NT2/D1 (cell line): ENCODE measurements at places on chromosomes 12 and 14.
A peak's percentile ranks its signal among the peaks of the same experiment; 100 is the strongest.

- no peak for DNase-seq
Measured at GRCh38 chr14:58027904-58028303, 124.1 kb downstream of the ARMH4 start.

GRCh38 chr12:32837974-32838373 lies 58.6 kb downstream of the PKP2 start:
- DNase-seq = no peak

DNA sequence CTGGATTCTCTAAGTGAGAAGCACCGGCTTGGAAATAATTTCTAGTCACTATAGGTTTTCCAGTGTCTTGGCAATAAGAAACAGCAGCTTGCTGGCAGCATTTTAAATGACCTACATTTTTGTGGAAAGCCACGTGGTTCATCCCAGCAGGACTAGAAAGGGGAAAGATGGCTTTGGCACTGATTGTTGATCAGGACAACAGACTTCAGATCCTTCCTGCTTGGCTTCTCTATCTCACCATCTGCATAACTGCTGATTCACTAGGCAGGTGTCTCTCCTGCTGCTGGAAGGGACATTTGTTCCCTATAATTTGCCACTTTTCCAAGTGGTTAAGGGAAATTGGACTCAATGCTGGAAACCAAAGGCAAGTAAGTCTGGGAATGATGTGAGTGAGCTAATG lies 131.0 kb downstream of the TTC8 start:
- no peak for DNase-seq

DNA sequence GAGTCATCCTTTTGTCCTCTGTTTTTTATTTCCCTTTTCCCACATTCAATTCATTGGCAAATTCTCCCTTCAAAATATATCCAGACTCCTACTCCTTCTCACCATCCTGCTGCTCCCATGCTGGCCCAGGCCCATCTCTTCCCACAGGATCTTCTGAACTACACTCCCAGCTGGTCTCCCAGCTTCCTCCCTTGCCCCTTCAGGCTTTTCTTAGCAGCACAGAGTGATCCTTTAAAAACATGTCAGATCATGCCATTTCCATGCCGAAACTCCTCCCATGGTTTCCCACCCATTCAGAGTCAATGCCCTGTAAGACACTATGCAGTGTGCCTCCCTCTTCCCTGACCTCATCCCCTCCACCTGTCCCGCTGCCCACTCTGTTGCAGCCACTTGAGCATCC lies 2.4 kb upstream of the KRT84 start:
- DNase-seq = no peak

DNA sequence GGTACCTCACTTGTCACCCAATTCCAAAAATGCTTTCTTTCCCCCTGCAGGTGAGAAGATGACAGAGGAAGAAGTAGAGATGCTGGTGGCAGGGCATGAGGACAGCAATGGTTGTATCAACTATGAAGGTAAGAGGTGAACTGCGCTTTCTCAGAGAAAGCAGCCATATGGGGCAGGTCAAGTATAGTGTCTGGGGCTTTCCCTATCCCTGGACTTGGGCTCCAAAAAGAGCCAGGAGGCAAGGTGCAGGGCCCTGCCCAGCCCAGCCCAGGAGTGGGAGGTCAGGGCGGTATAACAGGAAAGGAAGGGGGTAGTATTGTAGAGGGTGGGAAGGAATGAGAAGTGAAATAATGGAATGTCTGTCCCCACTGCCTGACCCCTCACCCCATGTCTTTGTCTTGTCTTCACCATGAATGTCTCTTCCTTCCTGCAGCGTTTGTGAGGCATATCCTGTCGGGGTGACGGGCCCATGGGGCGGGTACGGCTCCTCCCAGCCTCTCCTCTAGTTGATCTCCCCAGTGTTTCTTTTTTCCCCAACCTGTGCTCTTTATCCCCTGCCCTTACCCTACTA lies 2.1 kb downstream of the MYL6 start:
- DNase-seq = peak; percentile 40

DNA sequence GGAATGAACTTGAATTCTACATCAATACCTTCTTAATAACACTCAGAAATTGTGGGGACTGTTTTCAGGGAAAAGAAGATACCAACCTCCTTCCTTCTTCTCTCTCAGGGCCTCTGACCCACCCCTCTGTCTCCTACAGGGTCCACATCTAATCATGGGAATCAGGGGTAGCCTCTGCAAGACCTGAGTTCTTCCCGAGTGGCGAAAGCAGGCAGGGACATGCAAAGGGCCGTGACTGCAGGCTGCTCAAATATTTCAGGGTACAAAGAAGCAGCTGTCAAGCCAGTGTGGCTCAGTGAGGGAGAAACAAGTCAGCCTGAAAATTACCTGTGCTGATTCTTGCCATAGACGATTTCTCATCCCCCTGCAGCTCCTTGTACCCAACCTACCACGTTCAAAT lies 123.1 kb upstream of the PARP11 start:
- no peak for DNase-seq

DNA sequence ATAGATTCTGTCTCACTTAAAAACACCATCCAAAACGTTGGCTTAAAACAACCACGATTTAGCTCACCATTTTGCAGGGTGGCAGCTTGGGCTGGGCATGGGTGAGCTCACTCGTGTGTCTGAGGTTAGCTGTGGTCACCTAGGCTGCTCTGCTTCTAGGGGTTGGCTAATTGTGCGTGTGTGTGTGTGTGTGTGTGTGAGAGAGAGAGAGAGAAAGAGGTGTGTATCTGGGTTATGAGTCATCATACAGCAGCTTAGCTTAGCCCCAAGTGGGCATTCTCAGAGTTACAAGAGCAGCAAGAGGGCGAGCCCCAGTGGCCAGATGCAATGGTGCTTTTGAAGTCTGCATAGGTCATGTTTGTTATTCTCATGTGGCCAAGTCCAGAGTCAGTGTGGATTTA lies 6.0 kb downstream of the FBXW8 start:
- DNase-seq = no peak

GRCh38 chr14:61972711-61973110 lies 210.5 kb downstream of the SNAPC1 start:
- DNase-seq = peak; percentile 3

- no peak for DNase-seq
Measured at GRCh38 chr12:8828257-8829124, 6.1 kb downstream of the A2ML1 start.

DNA sequence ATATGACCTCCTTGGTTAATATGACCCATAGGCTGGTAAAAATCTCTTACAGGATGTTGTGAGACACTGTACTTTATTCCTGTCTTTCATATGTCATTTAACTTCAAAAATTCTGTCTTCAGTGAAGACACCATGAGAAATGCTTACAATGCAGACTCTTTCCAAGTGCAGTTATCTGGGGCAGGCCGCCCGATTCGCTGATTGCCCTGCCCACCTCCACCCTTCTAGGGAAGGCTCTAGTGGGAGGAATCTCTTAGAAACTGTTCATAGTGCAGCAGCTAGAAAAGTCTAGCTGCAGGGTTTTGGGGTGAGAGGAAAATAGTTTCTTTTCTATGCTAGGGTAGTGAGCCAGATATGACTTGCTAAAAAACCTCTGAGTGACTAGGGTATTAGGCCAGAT lies 15.0 kb upstream of the CIPC start:
- DNase-seq = no peak

DNA sequence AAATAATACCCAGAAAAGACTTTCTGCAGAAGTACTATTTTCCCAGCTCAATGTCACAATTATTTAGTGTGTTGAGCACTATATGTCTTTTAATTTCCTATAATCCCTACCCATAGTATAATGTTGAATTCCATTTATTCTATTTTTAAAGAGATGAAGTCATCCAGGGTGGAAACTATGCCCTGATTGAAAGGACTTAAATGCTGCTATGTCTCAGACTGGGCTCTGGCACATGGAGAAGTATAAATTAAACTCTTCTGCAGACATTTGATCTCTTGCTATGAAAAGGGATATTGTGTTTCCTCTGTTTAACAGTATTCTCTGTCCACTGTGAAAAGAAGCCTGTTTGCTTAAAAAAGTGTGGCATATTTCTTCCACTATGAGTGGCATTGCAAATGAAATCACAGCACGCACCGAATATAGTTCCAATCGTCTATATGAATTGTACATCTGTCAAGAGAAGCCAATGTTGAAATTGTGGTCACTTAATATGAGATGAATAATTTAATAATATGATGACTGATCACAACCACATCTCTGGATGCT lies 192.3 kb downstream of the BCAT1 start:
- DNase-seq = no peak

GRCh38 chr12:40697566-40698259 lies 5.5 kb downstream of the CNTN1 start:
- no peak for DNase-seq

DNA sequence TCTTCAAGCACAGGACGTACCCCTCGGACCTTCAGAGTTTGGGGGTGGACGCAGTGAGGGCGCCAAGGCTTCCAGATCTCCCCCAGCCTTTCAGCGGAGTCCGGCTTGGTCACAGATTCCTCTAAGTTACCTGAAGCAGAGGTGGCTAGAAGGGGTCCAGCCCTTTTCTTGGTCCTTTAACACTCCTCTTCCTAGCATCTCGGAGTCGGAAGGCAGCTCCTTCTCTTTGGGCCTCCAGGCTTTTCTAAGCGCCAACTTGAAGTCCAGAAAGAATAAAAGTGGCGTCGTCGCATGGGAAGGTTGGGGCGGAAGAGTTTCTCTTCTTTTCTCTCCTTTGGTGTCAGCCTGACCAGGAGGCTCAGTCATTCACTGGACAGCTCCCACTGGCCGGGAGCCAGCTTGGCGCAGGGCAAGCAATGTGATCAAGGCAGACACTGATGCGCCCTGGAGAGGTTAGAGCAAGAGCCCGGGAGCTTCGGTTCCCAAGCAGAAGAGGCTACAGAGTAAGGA lies 9.6 kb downstream of the OR6S1 start:
- DNase-seq = no peak

DNA sequence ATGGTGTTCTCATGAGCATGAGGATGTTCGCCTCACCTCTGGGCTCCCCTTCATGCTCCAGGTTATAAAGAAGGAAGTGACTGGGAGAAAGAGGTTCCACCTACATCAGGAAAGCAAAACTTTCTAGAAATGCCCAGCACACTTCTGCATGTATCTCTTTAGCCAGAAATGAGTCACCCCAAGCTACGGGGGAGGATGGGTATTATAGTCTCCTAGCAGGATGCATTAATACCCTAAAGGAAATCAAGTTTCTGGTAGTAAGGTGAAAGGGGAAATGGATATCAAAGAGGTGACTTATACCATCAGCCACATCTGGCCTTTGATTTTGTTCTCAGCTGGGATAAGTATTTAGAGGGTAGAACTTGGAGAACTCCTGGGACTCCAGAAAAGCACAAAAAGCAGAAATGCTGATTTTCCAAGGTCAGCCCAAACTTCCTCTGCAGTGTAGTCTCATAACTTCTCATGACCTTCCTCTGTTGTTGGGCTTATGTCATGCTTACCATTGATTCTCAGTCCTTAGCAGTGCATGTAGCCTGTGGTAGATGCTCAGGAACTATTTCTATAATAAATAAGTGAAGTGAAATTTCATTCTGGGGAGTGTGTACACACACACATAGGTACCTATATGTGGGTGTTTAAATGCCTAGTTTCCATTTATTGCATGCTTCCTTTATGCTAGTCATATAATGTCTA lies 209.4 kb upstream of the CRY1 start:
- DNase-seq = no peak

GRCh38 chr12:48807981-48808380 lies 10.3 kb upstream of the CACNB3 start:
- DNase-seq = no peak

DNA sequence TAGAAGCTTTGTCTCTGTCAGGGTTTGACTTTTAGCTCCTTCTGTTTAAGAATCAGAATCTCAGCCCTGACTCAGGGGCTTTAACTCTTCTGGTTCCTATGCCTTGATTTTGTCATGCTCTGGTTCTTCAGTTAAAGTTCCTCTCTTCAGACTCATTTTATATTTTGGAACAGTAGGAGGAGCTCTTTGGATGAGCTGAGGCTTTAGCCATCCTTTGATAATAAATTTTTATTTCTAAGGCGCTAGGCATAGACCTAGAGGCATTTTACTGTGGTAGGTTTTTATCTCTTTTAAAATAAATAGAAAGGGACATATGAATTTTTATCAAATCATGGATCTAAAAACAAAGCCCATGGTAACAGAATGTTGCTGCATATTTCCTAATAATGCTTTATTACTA lies 51.7 kb downstream of the ATP23 start:
- DNase-seq = no peak

DNA sequence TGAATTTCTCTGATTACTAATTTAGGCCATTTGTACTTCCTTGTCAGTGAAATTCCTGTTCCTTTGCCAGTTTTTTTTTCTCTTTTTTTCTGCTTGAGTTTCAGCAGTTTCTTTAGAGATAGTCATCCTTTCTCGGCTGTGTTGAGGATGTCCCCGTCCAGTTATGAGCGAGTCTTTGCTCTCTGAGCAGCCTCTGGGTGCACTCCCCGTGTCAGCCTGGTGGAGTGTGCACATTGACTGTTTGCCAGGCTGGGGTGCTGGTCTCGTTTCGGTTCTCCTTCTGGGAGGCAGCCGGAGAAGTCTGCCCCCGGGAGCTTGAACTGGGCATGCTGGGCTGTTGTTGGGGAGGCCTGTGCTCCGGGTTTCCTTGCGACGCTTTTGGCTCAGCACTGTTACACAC lies 3.0 kb downstream of the PACS2 start:
- no peak for DNase-seq

GRCh38 chr14:76698631-76699030 lies 62.6 kb upstream of the VASH1 start:
- no peak for DNase-seq

GRCh38 chr14:105878554-105878953 lies 352.2 kb downstream of the TMEM121 start:
- DNase-seq = no peak

DNA sequence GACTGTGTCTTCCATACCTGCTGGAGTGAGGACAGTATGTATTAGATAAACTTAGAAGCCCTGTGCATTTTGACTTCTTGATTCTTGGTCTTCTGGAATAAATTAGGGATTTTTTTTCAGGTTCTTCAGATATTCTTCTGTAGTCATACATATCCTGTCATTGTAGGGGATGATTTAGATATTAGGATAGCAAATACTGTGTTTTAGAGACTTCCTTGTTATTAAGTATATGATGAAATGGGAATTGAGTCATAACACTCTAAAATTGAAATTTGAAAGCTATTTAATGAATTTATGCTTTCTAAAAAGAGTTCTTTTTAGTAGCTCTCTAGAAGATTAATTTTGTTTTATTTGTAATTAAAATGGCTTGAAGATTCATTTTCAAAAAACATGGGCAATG lies 371.5 kb upstream of the RGS6 start:
- no peak for DNase-seq

DNA sequence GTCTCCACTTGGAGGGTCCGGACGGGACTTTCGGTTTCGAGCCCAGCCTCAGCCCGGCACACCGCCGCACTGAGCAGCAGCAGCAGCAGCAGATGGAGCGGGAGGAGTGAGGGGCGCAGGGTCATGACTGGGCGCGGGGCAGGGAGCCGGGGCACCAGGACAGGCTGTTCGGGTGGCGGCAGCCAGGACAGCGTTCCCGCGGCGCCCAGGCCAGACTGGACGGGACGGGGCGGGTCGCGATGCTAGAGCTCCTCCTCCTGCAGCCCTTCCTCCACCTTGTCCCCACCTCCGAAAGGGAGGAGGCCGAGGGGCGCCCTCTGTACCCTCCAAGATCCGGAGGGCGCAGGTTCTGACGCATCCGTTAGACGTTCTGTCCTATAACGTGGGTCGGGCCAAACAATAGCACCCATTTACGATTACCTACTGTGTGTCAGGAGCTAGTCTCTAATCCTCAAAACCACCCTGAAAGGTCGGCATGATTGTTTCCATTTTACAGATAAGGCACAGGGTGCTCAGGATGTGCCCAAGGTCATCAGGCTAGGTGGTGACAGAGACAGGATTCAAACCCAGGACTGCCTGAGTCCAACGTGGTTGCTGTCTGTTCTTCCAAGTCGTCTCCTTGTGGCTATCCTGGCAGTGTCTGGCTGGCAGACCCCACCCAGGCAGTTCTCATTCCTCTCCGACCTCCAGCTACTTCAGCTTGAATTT lies at the start of gene FKBP11:
Gene FKBP11 (minus strand): TSS at position 189 of the 708 bp plus-strand sequence. CDS start 64 bp downstream, at position 125.
- no peak for DNase-seq
